ENCODE measurements at places on chromosomes 5 and 9.

DNA sequence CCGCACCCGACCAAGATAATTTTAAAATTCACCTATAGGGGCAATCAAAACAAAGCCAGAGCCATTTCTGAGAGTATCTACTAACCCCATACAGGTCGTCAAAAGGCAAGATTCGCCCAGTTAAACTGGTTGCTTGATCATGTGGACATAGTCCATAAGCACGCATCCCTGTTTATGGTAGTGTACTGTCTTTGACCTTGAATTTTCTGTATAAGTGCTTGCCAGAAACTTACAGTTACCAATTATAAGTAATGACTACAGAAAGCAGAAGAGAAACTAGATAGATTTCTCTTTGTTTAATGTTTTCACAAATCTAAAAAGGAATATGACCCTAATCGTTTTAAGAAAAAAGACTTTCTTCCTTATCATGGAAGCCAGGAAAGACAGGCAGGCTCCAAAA, 25.6 kb downstream of the SLC31A1 start:
- DNase-seq = no peak

GRCh38 chr9:87601176-87601575, 103.5 kb downstream of the DAPK1 start:
- no peak for DNase-seq

DNA sequence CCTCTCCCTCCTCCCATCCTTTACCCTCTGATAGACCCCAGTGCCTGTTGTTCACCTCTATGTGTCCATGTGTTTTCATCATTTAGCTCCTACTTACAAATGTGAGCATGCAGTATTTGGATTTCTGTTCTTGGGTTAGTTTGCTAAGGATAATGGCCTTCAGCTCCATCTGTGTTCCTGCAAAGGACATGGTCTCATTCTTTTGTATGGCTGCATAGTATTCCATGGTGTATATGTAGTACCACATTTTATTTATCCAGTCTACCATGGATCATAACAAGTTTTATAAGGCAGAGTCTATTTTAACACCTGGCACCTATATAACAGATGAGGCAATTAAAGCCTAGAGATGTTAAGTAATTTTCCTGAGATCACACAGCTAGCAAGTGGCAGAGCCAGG, 7.4 kb downstream of the YTHDC2 start:
- DNase-seq = no peak

GRCh38 chr5:156543348-156544145, 216.6 kb downstream of the SGCD start:
- no peak for DNase-seq

DNA sequence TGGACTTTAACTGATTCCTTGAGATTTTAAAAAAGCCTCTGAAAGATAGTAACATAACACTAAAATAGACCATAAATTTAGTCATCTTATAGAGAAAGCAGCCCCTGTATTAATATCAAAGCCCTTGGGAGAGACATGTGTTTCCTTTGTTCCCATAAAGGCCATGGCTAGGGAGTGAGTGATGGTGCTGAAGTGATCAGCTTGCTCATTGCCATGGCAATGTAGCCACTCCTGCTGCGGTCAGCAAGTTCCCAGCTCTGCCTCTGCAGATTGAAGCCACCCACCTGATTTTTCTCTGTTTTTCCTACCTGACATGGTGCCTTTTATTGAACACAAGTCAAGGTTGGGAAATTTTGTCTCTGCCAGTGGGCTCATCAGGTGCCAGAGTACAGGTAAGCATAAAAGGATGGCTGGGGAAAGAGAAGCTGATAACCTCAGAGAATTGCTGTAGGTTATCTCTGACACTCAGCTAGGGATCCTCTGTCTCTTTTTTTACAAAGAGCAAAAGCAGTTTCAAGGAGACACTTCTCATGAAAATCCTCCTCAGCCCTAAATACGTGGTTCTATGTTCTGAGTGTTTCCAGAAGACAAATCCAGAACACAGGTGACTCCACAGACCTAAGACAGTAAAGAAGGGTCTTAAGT, 296.3 kb upstream of the NMUR2 start:
- DNase-seq = no peak

DNA sequence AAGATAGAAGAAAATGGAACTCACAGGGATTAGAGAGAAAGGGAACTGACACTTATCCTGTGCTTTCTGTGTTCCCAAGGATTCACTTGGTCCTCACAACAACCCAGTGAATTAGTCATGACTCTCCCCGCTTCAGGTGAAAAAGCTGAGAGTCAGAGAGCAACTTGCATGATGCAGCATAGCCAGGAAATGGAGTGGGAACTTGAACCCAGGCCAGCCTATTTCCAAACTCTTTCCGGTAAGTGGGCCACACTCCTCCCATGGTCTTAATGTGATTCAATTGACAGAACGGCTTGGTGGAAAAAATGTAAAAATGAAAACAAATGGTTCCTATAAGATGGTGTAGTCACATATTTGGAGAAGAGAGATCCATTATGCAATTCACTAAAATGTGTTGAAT, 45.9 kb upstream of the CEMIP2 start:
- DNase-seq = no peak

- DNase-seq = no peak
These were observed 32.2 kb upstream of the NOTCH1 start for GRCh38 chr9:136577941-136578625.

GRCh38 chr5:113678924-113679575, 165.6 kb downstream of the YTHDC2 start:
- no peak for DNase-seq

DNA sequence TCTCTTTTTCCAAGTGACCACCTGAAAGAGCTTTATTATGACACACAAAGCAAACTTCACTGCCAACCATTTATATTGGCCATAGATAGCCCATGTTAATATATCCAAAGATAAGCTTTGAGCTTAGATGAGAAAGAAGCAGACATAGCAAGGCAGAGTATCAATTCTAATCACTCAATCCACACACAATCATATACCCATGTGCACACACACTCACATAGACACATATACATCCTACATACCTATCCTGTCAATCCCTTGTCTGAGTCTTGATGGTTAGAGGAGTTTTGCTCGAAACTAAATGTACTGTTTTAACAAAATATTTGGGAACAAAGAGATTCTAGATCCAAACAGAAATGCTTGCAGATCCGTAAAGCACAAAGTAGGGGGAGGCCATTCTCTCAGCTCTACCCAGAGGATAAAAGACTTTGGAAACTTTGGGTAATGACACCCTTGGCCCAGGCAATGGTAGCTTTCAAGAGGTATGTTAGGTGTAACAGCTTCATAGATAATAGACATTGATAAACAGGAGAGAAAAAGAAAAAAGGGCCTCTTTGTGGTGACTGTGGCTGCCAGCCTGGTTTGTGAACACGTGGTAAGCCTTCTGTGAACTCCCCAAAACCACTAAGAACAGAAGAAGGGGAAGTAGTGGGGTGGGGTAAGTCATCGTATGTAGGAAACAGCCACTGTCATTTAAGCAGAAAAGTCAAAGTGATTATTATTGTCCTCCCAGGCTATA, 121.6 kb downstream of the TLR4 start:
- DNase-seq = no peak

DNA sequence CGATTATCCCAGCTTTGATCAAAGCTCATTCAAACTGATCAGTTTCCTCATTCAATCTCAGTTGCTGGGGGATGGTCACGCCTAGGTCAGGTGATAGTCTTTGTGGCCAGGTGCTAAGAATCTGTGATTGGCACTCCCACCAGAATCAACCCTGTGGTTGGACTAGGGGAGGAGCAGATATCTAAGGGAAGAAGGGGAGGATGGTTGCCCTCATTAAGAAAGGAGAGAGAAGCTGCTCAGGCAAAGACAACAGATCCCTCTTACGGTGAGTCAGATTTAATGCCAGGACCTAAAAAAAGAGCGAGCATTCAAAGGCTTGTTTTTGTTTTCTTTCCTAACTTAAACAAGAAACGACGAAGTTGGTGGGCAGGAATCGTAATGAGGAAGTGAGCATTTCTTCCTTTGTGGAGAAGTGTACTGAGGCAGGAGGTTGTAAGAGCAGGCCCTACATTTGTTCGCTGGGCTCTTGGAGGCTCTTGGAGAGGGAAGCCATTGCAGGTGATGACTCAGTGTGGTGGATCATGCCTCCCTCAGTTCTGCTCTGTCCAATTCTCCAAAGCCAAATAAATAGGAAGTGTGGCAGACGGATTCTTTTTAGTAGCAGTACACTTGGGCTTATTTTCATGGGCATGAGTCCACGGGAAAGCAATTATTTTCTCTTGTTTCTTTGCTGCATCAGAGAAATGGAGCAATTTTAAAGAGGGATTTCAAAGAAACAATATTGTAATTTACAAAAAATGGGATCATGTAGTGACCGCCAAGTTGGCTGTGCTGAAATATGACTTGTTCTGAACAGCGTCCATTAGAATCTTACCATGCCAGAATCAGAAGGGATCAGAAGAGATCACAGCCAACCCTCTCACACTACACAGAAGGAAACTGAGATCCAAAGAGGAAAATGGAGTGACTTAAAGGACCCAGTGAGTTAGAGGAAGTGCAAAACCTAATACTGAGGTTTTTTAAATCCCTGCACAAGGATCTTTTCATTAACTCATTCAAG, 18.7 kb upstream of the TGFBR1 start:
- DNase-seq = no peak

- DNase-seq = no peak
These were observed 69.4 kb downstream of the IQGAP2 start for GRCh38 chr5:76472335-76473008.

DNA sequence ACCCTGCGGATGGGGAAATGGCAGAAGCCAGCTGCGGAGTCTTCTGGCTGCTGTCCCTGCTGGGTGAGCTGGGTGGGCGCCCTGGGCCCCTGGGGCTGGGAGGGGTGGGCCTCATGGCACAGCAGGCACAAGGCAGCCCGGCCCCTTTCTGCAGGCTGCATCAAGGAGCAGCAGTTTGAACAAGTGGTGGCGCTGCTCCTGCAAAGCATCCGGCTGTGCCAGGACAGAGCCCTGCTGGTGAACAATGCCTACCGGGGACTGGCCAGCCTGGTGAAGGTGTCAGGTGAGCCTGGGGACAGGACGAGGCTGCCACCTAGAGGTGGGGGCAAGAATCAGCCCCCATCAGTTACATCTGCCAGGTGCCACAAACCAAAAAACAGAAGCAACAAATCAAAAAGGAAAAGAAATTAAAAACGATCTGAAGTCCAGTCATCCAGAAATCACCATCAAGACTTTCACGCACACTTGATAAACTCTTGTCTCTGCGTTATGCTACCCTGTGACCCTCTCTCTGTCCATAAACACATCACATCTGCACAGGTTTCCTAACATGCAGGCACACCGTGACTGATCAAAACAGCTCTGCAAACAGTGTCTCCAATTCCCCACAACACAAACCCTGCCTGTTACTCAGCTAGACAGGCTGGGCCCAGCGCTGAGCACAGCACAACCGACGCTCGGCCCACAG, 13.9 kb downstream of the REXO4 start:
- DNase-seq = peak; percentile 38

- no peak for DNase-seq
These were observed 724.9 kb upstream of the EDIL3 start for GRCh38 chr5:85109616-85110015.

- no peak for DNase-seq
These were observed 192.9 kb downstream of the FBXL7 start for GRCh38 chr5:15692706-15693381.

- peak; percentile 25 for DNase-seq
These were observed 117.4 kb downstream of the GCNT1 start for GRCh38 chr9:76576344-76576743.

GRCh38 chr5:86684222-86684621, 66.5 kb downstream of the COX7C start:
- DNase-seq = no peak

GRCh38 chr5:458547-459353, 15.8 kb downstream of the EXOC3 start:
- no peak for DNase-seq

- DNase-seq = no peak
These were observed 250.8 kb upstream of the FBXL7 start for GRCh38 chr5:15249152-15249551.

DNA sequence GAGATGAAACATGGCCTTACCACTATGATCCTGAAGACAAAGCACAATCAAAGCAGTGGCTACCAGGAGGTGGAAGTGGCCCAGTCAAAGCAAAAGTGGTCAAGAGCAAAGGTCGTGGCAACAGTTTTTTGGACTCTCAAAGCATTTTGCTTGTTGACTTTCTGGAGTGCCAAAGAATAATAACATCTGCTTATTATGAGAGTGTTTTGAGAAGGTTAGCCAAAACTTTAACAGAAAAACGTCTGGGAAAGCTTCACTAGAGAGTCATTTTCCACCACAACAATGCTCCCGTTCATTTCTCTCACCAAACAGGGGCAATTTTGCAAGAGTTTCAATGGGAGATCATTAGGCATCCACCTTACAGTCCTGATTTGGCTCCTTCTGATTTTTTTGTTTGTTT, 33.6 kb upstream of the MAMDC2 start:
- no peak for DNase-seq

DNA sequence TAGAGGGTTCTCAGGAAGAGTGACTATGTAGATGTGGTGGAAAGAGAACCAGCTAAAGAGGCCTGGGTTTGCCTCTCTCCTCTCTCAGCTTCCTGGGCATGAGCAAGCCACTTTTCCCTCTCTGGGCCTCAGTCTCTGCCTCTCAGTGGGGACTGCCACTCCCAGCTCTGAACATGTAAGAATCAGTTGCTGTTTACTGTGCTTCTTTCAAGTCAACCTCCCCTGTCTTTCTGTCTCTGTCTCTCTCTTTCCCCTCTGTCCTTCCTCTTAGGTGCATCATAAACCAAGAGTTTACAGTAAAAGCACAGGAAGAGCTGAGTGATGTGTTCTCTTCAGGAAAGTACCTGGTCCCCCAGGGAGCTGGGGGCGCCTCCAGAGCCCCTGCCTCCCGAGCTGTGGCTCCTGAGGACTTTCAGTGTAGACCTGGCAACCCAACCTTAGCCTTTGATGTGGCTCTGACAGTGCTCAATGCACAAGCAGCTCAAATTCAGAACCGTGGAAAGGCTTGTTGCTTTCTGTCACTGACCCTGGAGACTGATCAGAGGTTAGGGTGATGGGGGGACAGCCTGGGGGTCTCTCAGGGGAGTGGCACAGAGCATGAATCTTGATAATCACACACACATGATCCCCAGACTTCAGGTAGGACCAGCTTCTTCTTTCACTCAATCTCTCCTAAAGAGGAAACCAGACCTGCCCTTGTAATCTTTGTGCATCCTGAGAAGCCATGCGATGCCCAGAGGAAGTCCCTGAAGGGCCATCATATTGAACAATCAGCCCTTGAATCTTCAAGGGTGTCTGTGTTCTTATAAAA, 59.4 kb upstream of the TNFSF8 start:
- no peak for DNase-seq

- no peak for DNase-seq
These were observed 43.3 kb downstream of the SLC28A3 start for GRCh38 chr9:84297162-84297821.

Measured in activated T-helper 1 cell treated with Interleukin-2 at 50 U/mL for 16 hours (primary cell).